Activated B cell treated with CpG ODN at 0.5 μM for 24 hours (primary cell): ENCODE measurements at places on chromosomes 5 and 9. TPM values are rescaled to one million over a fixed set of nuclear protein-coding genes. Genes with fewer than 3 reads are reported as not detected.

GRCh38 chr5:14161825-14162556 is 18.8 kb downstream of the TRIO start:
- H3K27ac ChIP-seq = peak overlapping the region; percentile 38
- no peak overlapping the region for H3K4me3 ChIP-seq
- peaks cover 15% of the 10 kb centered on the region for H3K36me3 ChIP-seq
- H3K4me1 ChIP-seq = peaks cover 67% of the 10 kb centered on the region
- DNase-seq = no peak
- H3K27me3 ChIP-seq = no peaks in the 10 kb centered on the region

GRCh38 chr9:113640418-113640817 is 176.9 kb downstream of the RGS3 start:
- H3K4me1 ChIP-seq = no peaks in the 10 kb centered on the region
- H3K36me3 ChIP-seq = no peaks in the 10 kb centered on the region
- no peak overlapping the region for H3K4me3 ChIP-seq
- DNase-seq = no peak
- H3K27me3 ChIP-seq = peaks cover 25% of the 10 kb centered on the region
- no peak overlapping the region for H3K27ac ChIP-seq

- H3K36me3 ChIP-seq = peaks cover 2% of the 10 kb centered on the region
- no peak overlapping the region for H3K27ac ChIP-seq
- no peaks in the 10 kb centered on the region for H3K4me1 ChIP-seq
These were observed 24.2 kb upstream of the MACIR start for GRCh38 chr5:103234239-103234975.

- no peak overlapping the region for H3K27ac ChIP-seq
- peaks cover 6% of the 10 kb centered on the region for H3K27me3 ChIP-seq
- no peak for DNase-seq
- H3K4me3 ChIP-seq = no peak overlapping the region
- no peaks in the 10 kb centered on the region for H3K4me1 ChIP-seq
- no peaks in the 10 kb centered on the region for H3K36me3 ChIP-seq
These were observed 442.7 kb upstream of the CD180 start for GRCh38 chr5:67639313-67639712.

RETREG1 gene
- 3.3 and 3.5 TPM in 2 replicates for total RNA-seq

PCDHGB1 gene
- total RNA-seq = 0.37 and 0.44 TPM in 2 replicates

- H3K4me1 ChIP-seq = no peaks in the 10 kb centered on the region
- no peak for DNase-seq
- H3K27ac ChIP-seq = no peak overlapping the region
- peaks cover 14% of the 10 kb centered on the region for H3K27me3 ChIP-seq
These were observed 157.5 kb upstream of the SMIM23 start for GRCh38 chr5:171627936-171628632.

- peaks cover 16% of the 10 kb centered on the region for H3K4me1 ChIP-seq
- no peak overlapping the region for H3K27ac ChIP-seq
- peaks cover 3% of the 10 kb centered on the region for H3K36me3 ChIP-seq
- H3K4me3 ChIP-seq = no peak overlapping the region
- H3K27me3 ChIP-seq = no peaks in the 10 kb centered on the region
These were observed 171.3 kb downstream of the GDNF start for GRCh38 chr5:37668524-37669047.

GRCh38 chr5:114223866-114224265 is 138.0 kb upstream of the KCNN2 start:
- DNase-seq = no peak
- H3K4me1 ChIP-seq = no peaks in the 10 kb centered on the region
- H3K27me3 ChIP-seq = no peaks in the 10 kb centered on the region
- no peak overlapping the region for H3K4me3 ChIP-seq

DNA sequence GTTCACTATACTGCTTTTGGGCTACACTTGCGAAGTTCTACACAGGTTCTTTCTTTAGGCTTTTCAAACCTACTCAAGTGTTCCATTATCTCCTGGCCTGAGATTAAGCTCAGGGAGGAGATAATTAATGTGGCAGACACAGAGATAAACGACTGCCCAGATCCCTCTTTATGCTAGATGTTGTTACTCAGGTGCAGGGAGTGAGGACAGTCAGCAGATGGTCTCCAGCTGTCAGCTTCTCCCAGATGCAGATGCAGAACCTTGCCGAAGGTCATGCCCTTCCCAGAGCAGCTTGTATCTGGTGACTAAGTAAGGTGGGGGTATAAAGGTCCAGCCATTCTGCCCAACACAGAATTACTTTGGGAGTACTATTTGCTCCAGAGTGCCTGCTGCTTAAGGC is 166.2 kb downstream of the ZNF462 start:
- DNase-seq = no peak
- H3K27me3 ChIP-seq = peaks cover 10% of the 10 kb centered on the region
- peaks cover 6% of the 10 kb centered on the region for H3K4me1 ChIP-seq
- no peak overlapping the region for H3K4me3 ChIP-seq

GRCh38 chr5:133662578-133662977 is 50.2 kb upstream of the FSTL4 start:
- no peak for DNase-seq
- H3K4me3 ChIP-seq = no peak overlapping the region
- peaks cover 11% of the 10 kb centered on the region for H3K4me1 ChIP-seq
- no peak overlapping the region for H3K27ac ChIP-seq
- peaks cover 2% of the 10 kb centered on the region for H3K27me3 ChIP-seq
